ENCODE measurements at places on chromosomes 1 and 21. TPM values are rescaled to one million over a fixed set of nuclear protein-coding genes. Genes with fewer than 3 reads are reported as not detected.

LRRC8D gene
- 36.6 TPM for total RNA-seq

RGS7 gene
- not detected for total RNA-seq

DNA sequence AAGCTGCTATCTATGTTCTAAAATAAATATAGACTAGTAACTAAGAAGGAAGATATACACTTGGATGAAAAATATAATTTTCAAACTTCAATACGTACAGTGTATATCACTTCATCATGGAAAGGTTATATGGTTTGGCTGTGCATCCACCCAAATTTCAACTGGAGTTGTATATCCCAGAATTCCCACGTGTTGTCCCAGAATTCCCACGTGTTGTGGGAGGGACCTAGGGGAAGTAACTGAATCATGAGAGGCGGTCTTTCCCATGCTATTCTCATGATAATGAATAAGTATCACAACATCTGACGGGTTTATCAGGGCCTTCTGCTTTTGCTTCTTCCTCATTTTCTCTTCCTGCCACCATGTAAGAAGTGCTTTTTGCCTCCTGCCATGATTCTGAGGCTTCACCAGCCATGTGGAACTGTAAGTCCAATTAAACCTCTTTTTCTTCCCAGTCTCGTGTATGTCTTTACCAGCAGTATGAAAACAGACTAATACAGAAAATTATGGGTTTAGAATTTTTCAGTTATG is 10.7 kb downstream of the NEGR1 start:
- H3K4me1 ChIP-seq, result no peaks in the 10 kb centered on the region
- DNase-seq, result no peak
- no peaks in the 10 kb centered on the region for H3K27me3 ChIP-seq
- H3K4me3 ChIP-seq, result no peak overlapping the region

DNA sequence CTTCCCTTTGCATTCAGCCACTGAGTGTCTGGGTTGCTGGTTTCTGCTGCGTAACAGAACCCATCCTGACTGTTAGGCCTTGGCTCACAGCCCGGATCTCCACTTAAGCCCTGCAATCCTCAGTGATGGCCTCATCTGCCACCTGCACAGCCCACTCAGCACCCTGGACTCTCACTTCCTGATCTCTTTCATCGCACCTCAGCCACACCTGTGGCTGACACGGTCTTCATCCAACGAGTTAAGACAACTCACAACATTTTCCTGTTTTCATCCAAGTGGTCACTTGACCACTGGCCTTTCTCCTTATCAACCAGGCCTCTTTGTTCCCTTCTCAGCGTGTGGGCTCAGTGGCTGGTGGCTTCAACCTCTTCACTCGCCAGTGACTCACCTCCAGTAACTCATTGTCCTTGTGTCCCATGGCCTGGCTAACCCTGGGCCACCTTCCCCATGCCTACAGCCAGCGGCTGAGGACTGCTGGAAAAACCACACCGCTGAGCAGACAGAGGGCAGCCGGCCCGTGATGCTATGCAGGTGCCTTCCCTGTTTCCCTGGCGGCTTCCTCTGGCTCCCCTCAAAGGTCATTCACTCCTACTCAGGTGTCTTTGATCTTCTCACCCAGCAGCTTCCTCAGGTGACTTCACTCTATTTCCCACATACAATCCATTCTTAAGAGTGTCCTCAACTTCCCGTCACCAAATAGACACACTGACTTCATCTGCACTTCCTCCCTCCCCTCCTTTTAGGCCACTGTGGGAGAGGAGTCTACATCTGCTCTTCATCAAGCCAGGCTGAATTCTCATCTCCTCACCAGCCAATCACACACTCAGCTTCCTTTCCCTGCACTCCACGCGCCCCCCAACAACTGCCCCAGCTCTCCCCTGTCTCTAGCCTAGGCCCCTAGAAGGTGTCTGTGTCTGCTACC is 19.9 kb upstream of the EDN2 start:
- H3K4me1 ChIP-seq, result peaks cover 18% of the 10 kb centered on the region
- no peak overlapping the region for H3K27ac ChIP-seq
- no peaks in the 10 kb centered on the region for H3K36me3 ChIP-seq
- no peaks in the 10 kb centered on the region for H3K27me3 ChIP-seq
- H3K4me3 ChIP-seq, result no peak overlapping the region

CFAP141 gene
- total RNA-seq, result not detected

DNA sequence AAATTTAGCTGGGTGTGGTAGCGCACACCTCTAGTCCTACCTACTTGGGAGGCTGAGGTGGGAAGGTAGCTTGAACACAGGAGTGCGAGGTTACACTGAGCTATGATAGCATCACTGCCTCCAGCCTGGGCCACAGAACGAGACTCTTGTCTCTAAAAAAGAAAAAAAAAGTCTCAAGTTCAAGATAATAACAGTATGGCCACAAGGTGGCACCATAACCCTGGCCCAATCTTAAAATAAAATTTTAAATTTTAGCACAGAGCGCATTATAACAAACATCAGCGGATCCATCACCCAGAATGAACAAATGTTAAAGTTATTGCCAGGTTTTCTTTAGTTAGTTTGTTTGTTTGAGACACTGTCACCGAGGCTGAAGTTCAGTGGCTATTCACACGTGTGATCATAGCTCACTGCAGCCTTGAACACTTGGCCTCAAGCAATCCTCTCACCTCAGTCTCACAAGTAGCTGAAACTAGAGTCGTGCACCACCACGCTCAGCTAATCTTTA is 2.9 kb upstream of the HTR6 start:
- H3K4me3 ChIP-seq, result no peak overlapping the region
- H3K4me1 ChIP-seq, result no peaks in the 10 kb centered on the region
- H3K36me3 ChIP-seq, result no peaks in the 10 kb centered on the region
- H3K27ac ChIP-seq, result no peak overlapping the region

GRCh38 chr1:243433737-243434370 is 178.0 kb downstream of the SDCCAG8 start:
- no peak for DNase-seq
- no peaks in the 10 kb centered on the region for H3K27me3 ChIP-seq
- H3K4me1 ChIP-seq, result no peaks in the 10 kb centered on the region
- H3K27ac ChIP-seq, result no peak overlapping the region
- no peak overlapping the region for H3K4me3 ChIP-seq

BEND5 gene
- total RNA-seq, result 11.6 TPM

GRCh38 chr1:215282557-215282956 is 200.0 kb downstream of the KCNK2 start:
- no peaks in the 10 kb centered on the region for H3K27me3 ChIP-seq
- no peaks in the 10 kb centered on the region for H3K4me1 ChIP-seq

GRCh38 chr1:31705080-31705866 is 1.5 kb upstream of the COL16A1 start:
- H3K4me1 ChIP-seq, result peaks cover 13% of the 10 kb centered on the region
- H3K4me3 ChIP-seq, result no peak overlapping the region
- peak; percentile 75 for DNase-seq
- no peaks in the 10 kb centered on the region for H3K36me3 ChIP-seq
- peak overlapping the region; percentile 25 for H3K27ac ChIP-seq

TSPEAR gene
- total RNA-seq, result 0.22 TPM

- no peak for DNase-seq
- no peak overlapping the region for H3K4me3 ChIP-seq
- no peaks in the 10 kb centered on the region for H3K36me3 ChIP-seq
These were observed 17.5 kb downstream of the COL9A2 start for GRCh38 chr1:40299366-40300248.

DNA sequence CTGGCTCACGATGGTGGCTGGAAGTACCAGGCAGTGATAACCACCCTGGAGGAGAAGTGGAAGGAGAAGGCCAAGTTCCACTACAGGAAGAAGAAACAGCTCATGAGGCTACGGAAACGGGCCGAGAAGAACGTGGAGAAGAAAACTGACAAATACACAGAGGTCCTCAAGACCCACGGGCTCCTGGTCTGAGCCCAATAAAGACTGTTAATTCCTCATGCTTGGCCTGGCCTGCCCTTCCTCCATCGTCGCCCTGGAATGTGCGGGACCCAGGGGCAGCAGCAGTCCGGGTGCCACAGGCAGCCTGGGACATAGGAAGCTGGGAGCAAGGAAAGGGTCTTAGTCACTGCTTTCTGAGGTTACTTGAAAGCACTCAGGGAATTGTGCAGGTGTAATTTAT is 10.8 kb downstream of the IL24 start:
- no peak overlapping the region for H3K27ac ChIP-seq
- no peaks in the 10 kb centered on the region for H3K36me3 ChIP-seq
- no peaks in the 10 kb centered on the region for H3K27me3 ChIP-seq
- no peak for DNase-seq
- no peaks in the 10 kb centered on the region for H3K4me1 ChIP-seq

GRCh38 chr21:25925936-25926335 is 191.2 kb downstream of the GABPA start:
- no peaks in the 10 kb centered on the region for H3K36me3 ChIP-seq
- peaks cover 14% of the 10 kb centered on the region for H3K4me1 ChIP-seq
- H3K27me3 ChIP-seq, result no peaks in the 10 kb centered on the region
- no peak overlapping the region for H3K4me3 ChIP-seq
- H3K27ac ChIP-seq, result peak overlapping the region; percentile 54
- peak; percentile 53 for DNase-seq

CLCNKB gene
- total RNA-seq, result 60.6 TPM

GRCh38 chr1:206679738-206680211 is 4.9 kb upstream of the MAPKAPK2 start:
- no peak overlapping the region for H3K27ac ChIP-seq
- no peaks in the 10 kb centered on the region for H3K36me3 ChIP-seq
- DNase-seq, result no peak
- peaks cover 9% of the 10 kb centered on the region for H3K4me1 ChIP-seq

- no peak overlapping the region for H3K27ac ChIP-seq
- DNase-seq, result no peak
- no peak overlapping the region for H3K4me3 ChIP-seq
These were observed 245.9 kb upstream of the PLD5 start for GRCh38 chr1:242770366-242770765.

GRCh38 chr1:239939602-239940001 is 152.1 kb upstream of the FMN2 start:
- H3K27ac ChIP-seq, result no peak overlapping the region
- no peaks in the 10 kb centered on the region for H3K4me1 ChIP-seq
- H3K27me3 ChIP-seq, result no peaks in the 10 kb centered on the region
- H3K4me3 ChIP-seq, result no peak overlapping the region

- H3K4me1 ChIP-seq, result peaks cover 2% of the 10 kb centered on the region
- no peak overlapping the region for H3K27ac ChIP-seq
- H3K27me3 ChIP-seq, result no peaks in the 10 kb centered on the region
- H3K36me3 ChIP-seq, result no peaks in the 10 kb centered on the region
- peak; percentile 37 for DNase-seq
These were observed 56.2 kb downstream of the SLC37A1 start for GRCh38 chr21:42569732-42570301.

FTCD gene
- total RNA-seq, result 51.6 TPM

Data from kidney (tissue), 22 donors.